GM20000 (cell line): ENCODE measurements at places on chromosomes 7 and 10.
A peak's percentile ranks its signal among the peaks of the same experiment; 100 is the strongest.

GRCh38 chr10:1673568-1674345, 63.6 kb downstream of the ADARB2 start:
- no peak for DNase-seq

- no peak for DNase-seq
These were observed 150.9 kb downstream of the CELF2 start for GRCh38 chr10:11168423-11169090.

DNA sequence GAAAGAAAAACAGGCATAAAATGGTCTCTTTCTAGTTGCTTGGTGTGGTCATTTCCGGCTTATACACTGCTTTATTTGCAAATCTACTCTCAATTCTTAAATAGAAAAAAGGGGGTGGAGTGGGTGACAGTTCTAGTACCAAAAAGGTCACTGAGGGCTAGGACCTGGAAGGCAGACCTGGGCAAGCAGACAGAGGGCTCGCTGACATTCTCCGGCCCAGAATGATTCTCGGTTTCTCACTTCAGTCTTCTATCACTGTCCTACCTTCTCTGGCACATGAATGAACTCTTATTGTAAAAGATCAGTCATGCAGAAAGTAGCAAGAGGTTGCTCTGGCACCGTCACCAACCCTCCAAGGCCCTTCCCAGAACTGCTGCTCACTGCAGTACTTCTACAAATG, 54.0 kb downstream of the MALSU1 start:
- peak; percentile 26 for DNase-seq

DNA sequence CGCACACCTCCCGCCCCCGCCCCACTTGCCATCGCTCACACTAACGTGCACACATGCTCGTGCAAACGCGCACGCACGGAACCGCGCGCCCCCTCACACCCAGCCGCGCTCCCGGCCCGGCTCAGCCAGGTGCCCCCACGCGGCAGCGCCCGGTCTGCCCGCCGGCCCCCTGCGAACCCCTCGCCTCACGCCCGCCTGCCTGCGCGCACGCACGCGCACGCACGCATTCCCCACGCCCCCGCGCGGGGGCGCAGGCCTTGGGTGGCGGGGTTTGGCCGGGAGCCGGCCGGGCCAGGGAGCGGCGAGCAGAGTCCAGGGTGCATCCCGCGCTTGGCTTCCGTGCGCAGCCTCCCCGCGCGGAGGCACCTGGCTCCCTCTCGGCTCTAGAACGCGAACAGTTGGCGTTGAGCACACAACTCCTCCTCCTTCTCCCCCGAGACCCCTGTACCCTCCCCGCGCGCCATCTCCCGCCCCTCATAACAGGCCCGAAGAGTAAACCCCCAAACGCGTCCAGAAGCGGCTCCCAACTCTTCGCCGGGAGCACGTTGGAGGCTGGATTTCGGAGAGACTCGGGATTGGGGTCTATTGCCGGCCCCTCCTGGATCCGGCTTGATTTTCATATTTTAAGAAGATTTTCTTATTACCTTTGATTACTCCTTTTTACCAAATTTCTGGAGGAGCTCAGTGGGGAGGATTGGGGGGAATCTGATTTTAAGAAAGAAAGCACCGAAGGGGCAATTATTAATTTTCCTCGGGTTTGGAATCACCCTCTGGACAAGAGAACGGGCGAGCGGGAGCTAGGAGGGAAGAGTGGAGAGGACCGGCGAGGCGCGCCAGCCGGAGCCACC, 527 bp upstream of the SORCS3 start:
- DNase-seq = no peak

DNA sequence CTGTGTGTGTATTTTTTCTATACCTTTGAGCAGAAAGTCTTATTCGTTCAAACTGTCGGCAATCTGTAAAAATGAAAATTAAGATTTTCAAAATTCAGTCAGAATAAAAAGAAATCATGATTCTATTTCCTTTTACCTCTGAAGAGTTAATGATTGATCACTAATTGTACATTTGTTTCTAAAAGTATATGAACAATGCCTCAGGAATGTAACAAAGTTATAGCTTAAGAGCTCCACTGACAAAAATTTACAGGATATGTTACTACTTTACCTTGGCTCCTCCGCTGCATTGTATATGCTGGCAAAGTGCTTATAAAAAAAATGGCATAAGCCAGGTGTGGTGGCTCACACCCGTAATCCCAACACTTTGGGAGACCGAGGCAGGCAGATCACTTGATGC, 225.7 kb downstream of the VTI1A start:
- no peak for DNase-seq

- no peak for DNase-seq
These were observed 22.7 kb downstream of the EXOC4 start for GRCh38 chr7:133275446-133276095.
